Esophagus muscularis mucosa (tissue), 4 donors: ENCODE measurements at places on chromosomes 16 and 17.
A peak's percentile ranks its signal among the peaks of the same experiment; 100 is the strongest.

GRCh38 chr17:75908201-75908600 lies 3.5 kb upstream of the MRPL38 start:
- no peaks in the 10 kb centered on the region for H3K36me3 ChIP-seq
- no peak overlapping the region for H3K4me3 ChIP-seq
- H3K27ac ChIP-seq, result no peak overlapping the region
- peaks cover 12% of the 10 kb centered on the region for H3K4me1 ChIP-seq

GRCh38 chr16:65991149-65991701 lies 375.3 kb upstream of the CDH5 start:
- H3K27me3 ChIP-seq, result no peaks in the 10 kb centered on the region
- H3K4me1 ChIP-seq, result no peaks in the 10 kb centered on the region
- DNase-seq, result no peak
- no peak overlapping the region for H3K27ac ChIP-seq
- H3K4me3 ChIP-seq, result no peak overlapping the region
- no peaks in the 10 kb centered on the region for H3K36me3 ChIP-seq

DNA sequence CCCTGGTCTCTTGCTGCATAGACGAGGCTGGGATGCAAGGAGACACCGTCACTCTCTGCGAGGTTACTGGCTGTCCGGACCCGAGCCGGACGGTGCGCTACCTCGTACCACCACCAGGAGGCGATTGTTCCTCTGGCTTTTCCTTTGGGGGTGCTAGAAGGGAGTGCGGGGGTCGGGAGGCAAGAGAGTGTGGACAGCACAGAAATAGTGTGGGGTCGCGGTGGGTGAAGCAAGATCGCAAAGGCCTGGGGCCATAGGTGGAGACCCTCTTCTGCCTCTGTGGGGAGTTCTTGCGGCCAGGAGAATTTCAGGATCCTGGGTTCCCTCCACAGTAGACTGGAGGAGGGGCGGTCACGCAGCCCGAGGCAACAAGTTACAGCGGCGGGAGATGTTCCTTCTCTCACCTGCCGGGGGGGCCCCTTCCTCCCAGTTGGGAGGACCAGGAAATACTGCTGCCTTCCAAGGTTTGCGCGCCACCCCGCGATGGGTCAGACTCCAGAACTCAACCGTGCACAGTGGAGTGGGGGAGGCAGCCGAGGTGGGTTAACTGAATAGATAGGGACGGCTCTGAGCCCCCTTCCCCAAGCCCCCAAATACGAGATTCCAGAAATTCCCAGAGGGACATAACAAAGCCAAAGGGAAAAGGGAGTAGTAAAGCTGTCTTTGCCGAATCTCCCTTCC lies 6.9 kb downstream of the PHOSPHO1 start:
- H3K4me1 ChIP-seq, result peaks cover 32% of the 10 kb centered on the region
- H3K36me3 ChIP-seq, result peaks cover 30% of the 10 kb centered on the region
- H3K27ac ChIP-seq, result no peak overlapping the region

DNA sequence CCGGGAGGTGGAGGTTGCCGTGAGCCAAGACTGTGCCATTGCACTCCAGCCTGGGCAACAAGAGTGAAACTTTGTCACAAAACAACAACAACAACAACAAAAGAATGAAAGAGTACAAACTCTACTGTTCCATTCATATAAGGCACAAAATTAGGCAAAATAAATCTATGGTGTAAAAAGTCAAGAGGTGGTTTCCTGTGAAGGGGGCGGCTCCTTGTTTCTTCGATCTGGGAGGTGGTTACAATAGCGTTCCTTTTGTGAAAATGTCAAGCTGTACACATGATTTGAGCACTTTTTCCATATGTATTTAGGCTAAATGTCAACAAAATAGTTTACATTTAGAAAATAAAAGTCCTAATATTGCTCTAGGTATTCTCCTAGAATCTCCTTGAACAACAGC lies 6.9 kb downstream of the SIAH1 start:
- H3K27ac ChIP-seq, result no peak overlapping the region
- H3K4me1 ChIP-seq, result peaks cover 100% of the 10 kb centered on the region
- H3K36me3 ChIP-seq, result no peaks in the 10 kb centered on the region
- DNase-seq, result no peak
- no peak overlapping the region for H3K4me3 ChIP-seq

- H3K4me1 ChIP-seq, result peaks cover 6% of the 10 kb centered on the region
- H3K27ac ChIP-seq, result no peak overlapping the region
- no peaks in the 10 kb centered on the region for H3K36me3 ChIP-seq
- no peaks in the 10 kb centered on the region for H3K27me3 ChIP-seq
- no peak overlapping the region for H3K4me3 ChIP-seq
Measured at GRCh38 chr16:11208916-11209665, 46.9 kb downstream of the SOCS1 start.

DNA sequence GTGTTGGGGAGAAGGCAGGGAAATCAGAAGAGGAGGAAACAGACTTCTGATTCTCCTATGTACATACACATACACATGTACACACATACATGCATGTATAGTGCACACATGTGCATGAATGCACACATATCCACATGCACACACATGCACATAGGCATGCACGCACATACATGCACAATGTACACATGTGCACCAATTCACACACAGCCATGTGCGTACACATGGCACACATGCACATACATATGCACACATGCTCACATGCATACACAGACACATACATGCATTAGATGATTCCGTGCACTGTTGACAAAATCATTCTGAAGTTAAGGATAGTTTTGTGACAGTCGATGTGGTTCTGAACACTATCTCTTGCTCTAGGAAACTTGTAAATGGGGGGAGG lies 214.0 kb upstream of the CDH13 start:
- no peaks in the 10 kb centered on the region for H3K36me3 ChIP-seq
- H3K27me3 ChIP-seq, result no peaks in the 10 kb centered on the region
- H3K4me3 ChIP-seq, result no peak overlapping the region
- peak; percentile 77 for DNase-seq
- no peaks in the 10 kb centered on the region for H3K4me1 ChIP-seq
- H3K27ac ChIP-seq, result no peak overlapping the region

DNA sequence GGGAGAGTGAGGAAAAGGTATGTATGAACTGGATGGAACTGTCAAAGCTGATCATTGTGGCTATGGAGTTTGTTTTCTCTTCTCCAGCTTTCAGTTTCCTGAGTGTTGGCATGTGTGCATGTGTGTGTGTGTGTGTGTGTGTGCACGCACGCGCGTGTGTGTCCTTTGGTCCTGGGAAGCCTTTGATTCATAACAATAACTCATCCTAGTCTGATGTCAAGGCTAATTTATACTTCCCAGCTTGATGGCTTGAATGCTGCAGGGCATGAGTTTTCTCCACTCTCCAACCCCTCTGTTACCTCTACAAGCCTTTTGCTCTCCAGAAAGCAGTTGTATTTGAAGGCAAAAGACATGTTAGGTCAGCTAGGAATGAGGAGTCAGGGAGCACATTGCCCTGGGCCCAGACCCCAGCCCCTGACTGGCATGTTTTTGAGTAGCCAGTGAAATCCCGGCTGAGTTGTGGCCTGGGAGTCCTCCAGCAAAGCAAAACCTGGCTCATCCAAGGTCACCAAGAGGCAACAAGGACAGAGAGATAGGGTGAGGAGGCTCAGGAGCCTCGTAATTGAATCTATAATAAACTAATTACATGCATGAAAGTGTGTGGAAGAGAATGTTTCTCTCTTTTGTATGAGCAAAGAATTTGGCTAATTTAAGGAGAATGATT lies 8.9 kb upstream of the CDC42EP4 start:
- H3K36me3 ChIP-seq, result no peaks in the 10 kb centered on the region
- no peak overlapping the region for H3K4me3 ChIP-seq
- no peaks in the 10 kb centered on the region for H3K27me3 ChIP-seq
- no peak for DNase-seq
